Fibroblast of lung (primary cell): ENCODE measurements at places on chromosomes 4 and X.

DNA sequence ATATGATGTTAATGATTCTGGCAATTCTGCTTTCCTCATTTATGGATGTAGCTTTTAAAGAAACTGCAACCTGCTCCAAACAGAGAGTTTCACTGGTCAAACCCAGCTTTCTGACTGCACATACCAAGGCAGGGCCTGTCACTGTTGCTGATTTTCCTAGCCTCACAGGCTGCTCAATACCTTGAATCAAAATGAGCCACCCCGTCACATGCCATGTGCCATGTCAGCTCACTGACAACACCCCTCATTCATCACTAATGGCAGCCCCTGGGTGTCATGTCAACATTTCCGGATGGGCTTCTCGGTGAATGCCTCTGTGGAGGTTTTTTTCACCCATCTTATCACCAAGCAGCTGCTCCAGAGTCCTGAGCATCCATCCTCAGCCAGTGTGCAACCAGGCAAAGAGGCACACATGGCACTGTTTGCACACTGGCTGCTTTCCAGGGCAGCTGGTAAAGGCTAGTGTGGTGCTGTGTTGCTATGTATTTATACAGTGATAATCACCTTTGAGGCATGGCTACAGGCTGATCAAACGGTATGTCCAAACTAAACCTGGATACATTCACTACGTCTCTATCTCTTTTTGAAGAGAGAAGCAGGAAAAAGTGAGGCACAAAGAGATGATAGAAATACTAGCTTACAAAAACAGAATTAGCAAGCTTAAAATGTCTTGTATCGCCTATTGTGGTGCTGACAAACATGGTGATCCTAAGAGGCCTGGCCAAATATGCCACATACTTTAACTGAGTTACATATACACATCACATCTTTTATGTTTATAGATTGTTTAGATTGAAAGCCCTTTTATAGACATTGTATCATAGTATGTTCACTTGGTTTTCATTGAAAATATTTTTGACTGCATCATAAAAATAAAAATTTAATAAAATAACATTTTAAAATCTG lies 94.6 kb upstream of the INPP4B start:
- DNase-seq: no peak

DNA sequence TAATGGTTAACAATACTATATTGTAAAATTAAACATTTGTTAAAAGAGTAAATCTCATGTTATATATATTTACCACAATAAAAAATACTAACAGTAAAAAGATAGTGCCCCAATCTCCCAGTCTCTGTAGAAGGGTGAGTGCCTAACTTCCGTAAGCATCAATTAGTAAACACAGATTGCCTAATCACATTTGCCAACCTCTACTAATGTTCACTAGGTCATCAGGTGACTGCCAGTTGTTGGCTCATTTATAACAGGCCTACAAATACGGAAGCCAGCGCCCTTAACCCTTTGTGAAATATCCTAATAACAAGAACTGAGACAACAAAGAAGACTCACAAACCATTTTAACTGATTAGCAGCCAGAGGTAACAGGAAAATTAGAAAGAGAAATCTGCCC lies 345.1 kb downstream of the INPP4B start:
- DNase-seq: no peak

GRCh38 chrX:52425775-52426174 lies 57.0 kb downstream of the XAGE2 start:
- DNase-seq: peak; percentile 51

- no peak for DNase-seq
These were observed 8.0 kb downstream of the SFRP2 start for GRCh38 chr4:153780876-153781275.

- DNase-seq: peak; percentile 82
These were observed 32.2 kb downstream of the IL21 start for GRCh38 chr4:122588453-122589238.

- no peak for DNase-seq
These were observed 19.6 kb upstream of the TMEM184C start for GRCh38 chr4:147597561-147597960.

- no peak for DNase-seq
These were observed 205.6 kb upstream of the EOLA2 start for GRCh38 chrX:150143721-150144440.

DNA sequence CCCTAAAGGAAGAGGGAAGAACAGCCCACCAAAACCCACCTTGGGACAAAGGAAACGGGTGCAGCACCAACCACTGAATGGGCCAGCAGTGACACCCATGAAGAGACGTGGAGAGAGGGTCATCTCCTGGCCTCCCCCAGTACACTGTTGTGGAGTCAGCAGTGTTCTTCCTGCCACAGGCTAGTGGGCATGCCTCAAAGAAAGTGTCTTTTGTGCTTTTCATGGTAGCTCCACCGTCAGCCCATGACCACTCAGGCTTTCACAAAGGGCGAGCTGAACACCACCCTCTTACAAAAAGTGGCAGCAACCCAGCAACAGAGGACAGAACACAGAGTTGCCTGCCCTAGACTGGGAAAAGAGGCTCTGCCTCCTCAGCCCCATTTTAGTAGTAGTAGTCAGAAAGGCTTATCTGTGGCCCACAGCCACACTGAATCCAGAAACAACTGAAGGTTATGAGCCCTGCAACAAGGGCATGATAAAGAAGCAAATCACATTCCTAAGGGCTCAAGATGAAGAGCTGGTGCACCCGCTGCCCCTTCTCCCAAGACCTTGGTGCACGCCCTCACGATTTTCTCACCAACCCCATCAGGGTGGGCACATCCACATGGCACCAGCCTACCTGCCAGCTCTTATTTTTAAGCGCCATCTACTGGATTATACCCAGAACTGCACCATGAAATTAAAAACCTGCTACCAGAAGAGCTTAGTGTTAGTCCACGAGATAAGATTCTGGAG lies 53.1 kb downstream of the RAB28 start:
- DNase-seq: no peak

DNA sequence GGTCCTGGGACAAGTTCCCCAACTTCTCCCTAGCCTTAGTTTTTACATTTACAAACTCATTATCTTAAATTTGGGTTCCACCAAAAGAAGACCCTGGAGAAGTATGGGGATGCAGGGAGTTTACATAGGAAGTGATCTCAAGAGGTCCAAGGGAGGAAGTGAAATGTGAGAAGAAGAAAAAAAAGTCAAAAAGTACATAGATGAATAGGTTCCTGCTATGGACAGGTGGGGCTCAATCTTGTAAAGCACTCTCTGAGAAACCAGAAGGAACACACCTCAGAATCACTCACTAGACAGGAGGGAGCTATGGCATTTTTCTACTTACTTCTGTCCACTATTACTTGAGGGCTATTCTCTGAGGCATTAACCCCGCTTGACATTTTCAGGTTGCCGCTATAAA lies 56.6 kb downstream of the ARHGAP6 start:
- no peak for DNase-seq

DNA sequence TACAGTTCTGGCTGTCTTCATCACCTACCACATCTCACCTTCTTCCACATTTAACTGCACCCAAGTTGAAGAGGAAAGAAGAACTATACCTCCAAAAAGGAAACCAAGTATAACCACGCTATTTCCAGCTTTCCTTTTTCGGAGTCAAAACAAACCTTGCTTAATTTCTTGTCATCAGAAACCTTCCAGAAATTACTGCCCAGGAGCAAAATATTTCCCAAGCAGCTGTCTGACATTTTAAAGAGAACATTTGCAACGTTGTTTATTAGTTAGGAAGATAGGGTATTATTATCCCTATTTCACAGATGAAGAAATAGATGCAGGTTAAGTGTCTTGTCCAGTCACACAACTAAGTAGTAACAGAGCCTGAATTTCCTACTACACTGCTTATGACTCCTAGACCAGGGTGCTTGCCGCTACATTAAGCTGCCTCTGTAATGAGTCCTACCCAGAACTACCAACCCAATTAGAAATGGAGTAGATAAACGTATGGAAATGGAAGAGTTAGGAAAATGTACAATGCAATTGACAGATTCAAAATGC lies 2.2 kb upstream of the ACSL4 start:
- no peak for DNase-seq

GRCh38 chr4:122052677-122053076 lies 99.5 kb upstream of the BLTP1 start:
- no peak for DNase-seq

DNA sequence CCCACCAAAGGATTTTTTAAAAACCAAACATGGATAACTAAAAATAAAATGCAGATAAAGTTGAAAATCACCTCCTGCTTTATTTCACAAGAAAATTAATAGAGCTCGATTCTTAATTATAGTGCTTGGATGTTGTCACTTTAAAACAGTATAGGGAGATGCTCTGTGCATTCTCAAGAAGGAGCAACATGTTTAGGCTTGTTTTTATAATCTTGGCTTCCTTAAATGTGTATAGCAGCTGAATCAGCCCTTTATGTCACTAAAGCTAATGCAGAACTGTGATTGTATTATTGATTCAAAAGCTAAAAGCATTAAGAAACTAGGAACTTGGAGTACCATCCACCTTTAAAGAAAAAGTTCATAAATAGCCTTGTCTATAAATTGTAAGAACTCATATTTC lies 12.9 kb downstream of the UTP3 start:
- DNase-seq: no peak

- DNase-seq: no peak
These were observed 30.3 kb downstream of the BMP3 start for GRCh38 chr4:81060587-81061343.

- DNase-seq: no peak
These were observed 60.0 kb downstream of the GAB1 start for GRCh38 chr4:143396695-143397094.

- no peak for DNase-seq
These were observed 27.8 kb downstream of the SLC25A5 start for GRCh38 chrX:119495734-119496726.

DNA sequence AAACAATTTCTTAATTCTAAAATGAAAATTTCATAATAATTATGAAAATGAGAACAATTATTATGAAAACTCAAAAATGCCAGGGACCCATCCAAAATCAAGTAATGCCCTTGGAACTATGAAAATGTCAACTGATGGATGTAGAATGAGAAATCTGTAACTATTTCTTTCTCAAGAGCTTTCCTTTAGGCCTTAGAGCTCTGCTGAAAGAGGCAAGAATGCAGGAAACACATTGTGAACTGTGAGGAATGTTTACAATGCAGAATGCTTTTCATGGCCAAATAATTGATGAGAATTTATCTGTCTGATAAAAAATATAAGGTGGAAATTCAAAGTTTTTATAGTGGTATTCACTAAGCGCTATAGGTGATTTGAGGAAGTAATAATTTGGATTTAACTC lies 207.1 kb upstream of the PCDH18 start:
- no peak for DNase-seq

GRCh38 chrX:22959204-22959920 lies 40.4 kb upstream of the DDX53 start:
- no peak for DNase-seq
